ENCODE measurements at places on chromosomes 2 and 18. TPM values are rescaled to one million over a fixed set of nuclear protein-coding genes. Genes with fewer than 3 reads are reported as not detected.
A peak's percentile ranks its signal among the peaks of the same experiment; 100 is the strongest.

DNA sequence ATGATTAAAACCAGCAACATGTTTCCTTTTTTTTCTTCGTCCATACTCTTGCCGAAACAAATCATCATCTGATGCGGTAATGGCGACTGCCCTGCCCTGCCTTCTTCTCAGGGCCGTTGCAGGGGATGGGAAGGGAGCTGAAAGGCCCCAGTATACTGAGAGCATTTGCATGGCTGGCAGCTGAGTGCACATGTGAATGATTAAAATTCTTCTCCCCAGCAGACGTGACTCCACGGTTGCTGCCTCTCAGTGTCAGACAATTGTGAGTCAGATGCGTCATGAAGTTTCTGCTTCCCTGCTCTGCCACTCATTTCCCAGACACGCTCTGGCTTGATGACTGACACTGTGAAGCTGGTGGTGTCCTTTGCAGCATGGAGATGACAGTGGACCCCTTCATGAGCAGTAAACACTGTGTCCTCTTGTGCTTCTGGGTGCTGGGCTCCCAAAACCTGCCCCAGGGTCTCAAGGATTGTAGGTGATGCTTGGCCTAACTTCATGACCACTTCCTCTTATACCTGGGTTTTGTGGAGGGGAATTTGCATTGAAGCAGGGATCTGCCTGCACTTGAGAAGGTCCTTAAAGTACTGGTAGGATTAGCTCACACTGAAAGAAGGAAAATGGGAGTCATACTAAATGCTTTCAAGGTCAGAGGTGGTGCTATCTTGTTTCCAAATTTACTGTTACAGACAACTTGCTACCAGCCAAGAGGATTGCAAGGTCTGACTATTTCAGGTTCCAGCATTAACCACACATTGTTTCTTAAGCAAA, 222.5 kb upstream of the COPS8 start:
- no peak for DNase-seq

The GCG gene
- total RNA-seq, result not detected

DNA sequence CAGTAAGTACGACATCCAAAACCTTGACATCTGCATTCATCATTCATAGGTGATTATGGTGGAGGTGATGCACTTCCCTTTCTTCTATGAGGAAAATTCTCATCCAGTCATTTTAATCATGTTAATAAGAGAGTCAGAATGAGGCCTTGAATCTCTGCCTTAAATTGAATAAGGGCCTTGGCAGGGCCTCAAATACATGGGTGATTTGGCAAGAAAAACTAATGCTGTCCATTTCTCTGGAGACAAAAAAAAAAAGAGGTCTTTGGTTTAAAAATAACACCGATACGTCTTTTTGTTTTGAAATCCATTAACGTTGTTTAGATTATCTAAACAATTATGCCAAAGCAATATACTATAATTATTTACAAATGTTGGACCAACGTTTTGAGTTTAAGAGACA, 8.1 kb downstream of the COLEC12 start:
- DNase-seq, result no peak

The ZAP70 gene
- total RNA-seq, result 283 TPM

The ANKAR gene
- total RNA-seq, result 7.0 TPM

The PLCD4 gene
- 0.10 TPM for total RNA-seq

- DNase-seq, result no peak
These were observed 66.9 kb upstream of the MAP3K20 start for GRCh38 chr2:173008786-173009185.

GRCh38 chr2:28904802-28905457, 10.5 kb downstream of the WDR43 start:
- DNase-seq, result no peak

GRCh38 chr2:6864231-6864754, 1.4 kb downstream of the CMPK2 start:
- no peak for DNase-seq

DNA sequence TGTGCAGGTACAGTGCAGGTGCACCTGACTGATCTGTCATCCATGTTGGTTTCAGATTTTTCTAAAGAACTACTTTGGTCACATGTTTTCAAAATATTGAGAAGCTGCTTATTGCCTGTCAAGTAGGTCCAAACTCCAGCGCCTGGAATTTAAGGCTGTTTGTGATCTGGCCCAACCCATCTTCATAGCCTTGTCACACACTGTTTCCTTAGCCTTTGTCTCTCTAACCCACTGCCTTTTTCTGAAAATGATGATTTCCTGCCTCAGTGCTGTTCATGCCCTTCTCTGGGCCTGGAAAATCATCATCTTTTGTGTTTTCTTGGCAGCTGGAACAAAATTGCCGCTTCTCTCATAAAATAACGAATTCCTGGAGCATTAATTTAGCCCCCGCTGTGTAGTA, 7.2 kb downstream of the LIMS1 start:
- DNase-seq, result no peak

The EFHD1 gene
- 2.7 TPM for total RNA-seq

The ECEL1 gene
- total RNA-seq, result not detected

- no peak for DNase-seq
These were observed 732.9 kb upstream of the VRK2 start for GRCh38 chr2:57313678-57314077.

DNA sequence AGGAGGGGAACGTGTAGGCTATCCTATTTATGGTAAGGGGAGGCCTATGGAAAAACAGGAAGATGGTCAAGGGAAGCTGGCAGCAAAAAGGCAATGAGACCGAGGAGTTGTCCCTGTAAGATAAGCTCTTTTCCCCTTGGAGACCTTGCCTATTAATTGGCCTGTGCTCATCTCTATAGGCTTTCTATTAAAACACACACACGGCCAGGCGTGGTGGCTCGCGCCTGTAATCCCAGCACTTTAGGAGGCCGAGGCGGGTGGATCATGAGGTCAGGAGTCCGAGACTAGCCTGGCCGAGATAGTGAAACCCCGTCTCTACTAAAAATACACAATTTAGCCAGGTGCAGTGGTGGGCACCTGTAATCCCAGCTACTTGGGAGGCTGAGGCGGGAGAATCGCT, 32.1 kb downstream of the EPAS1 start:
- no peak for DNase-seq

GRCh38 chr2:207143215-207144172, 22.3 kb downstream of the KLF7 start:
- DNase-seq, result peak; percentile 75

The KCNS3 gene
- not detected for total RNA-seq

GRCh38 chr18:22935431-22935830, 2.3 kb downstream of the RBBP8 start:
- no peak for DNase-seq

The RUFY4 gene
- total RNA-seq, result 2.1 TPM

DNA sequence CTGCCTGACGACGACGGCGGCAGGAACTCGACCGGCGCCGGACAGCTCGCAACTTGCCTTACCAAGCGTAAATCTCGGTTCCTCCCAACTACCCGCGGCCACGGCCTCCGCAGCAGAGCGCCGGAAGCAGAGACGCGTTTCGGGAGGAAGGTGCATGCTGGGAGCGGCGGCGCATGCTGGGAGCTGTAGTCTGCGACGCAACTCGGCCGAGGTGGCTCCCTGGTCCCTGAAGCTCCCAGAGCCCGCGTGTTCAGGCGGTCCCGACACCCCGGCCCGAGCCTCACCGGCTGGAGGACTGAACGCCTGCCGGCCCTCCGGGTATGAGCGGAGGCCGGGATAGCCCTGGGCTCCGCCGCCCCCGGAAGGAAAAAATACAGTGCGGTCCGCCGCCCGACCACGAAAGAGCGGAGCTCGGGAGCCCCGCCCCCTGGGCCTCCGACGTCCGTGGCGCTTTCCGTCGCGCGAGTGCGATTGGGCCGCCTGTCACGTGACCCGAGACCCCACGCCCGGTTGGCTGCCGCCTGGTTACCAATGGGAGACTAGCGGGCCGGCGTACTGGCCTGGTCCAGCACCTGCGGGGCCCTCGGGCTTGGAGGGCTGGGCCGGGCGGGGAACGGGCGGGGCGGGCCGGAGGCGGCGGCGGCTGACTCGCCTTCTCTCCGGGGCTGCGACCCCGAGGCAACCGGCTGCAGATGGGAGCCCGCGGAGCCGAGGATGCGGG, at the start of gene CAPN10:
TSS of gene CAPN10 (plus strand) at position 537 of the 721 bp plus-strand sequence. CDS start at position 715, 178 bp downstream.
- DNase-seq, result peak; percentile 97

- DNase-seq, result no peak
These were observed 14.6 kb downstream of the MRPL35 start for GRCh38 chr2:86213699-86214502.

The EN1 gene
- total RNA-seq, result not detected

DNA sequence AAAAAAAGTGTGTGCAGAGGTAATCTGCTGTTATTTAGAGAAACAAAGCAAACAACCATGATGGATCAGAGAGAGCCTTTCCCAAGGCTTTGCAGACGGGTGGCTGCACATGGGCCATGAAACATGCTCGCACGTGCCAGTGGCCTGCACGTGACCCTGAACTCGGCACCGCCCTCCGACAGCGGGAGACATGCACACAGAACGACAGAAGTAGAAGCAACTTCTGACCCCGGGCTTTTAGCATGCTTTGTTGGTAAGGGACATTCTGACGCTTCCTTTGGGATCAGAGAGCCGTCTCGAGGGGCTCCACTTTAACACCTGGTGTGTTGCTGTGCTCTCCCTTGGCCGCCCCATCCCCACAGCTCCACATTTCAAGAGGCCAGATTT, 112.5 kb downstream of the KCNF1 start:
- DNase-seq, result no peak

GRCh38 chr2:39264733-39265132, 21.0 kb upstream of the CDKL4 start:
- DNase-seq, result no peak

- DNase-seq, result no peak
These were observed 339.7 kb upstream of the SLC14A2 start for GRCh38 chr18:45275367-45276113.

GRCh38 chr2:240517342-240517741, 40.4 kb downstream of the ANKMY1 start:
- no peak for DNase-seq

- DNase-seq, result no peak
These were observed 1342.7 kb upstream of the PIK3C3 start for GRCh38 chr18:40612356-40612755.

- DNase-seq, result peak; percentile 35
These were observed 295.4 kb downstream of the CELF4 start for GRCh38 chr18:37270038-37270665.

- DNase-seq, result no peak
These were observed 187.7 kb downstream of the EIPR1 start for GRCh38 chr2:3189961-3190360.

DNA sequence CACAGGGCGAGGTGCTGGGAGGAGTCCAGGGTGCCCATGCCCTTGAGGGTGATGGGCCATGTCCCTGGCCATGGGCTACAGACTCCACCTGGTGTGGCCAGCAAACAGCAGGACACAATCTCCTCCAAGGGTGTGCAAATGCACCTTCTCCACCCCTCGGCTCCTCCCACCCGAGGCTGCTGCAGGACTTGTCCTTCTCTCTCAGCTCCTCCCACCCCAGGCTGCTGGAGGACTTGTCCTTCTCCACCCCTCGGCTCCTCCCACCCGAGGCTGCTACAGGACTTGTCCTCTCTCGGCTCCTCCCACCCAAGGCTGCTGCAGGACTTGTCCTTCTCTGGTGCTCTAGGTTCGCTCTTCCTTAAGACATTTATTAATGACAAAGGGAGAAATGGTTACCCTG, 57.3 kb upstream of the SNTG2 start:
- DNase-seq, result no peak

GRCh38 chr2:226620176-226620575, 179.4 kb downstream of the IRS1 start:
- DNase-seq, result no peak

DNA sequence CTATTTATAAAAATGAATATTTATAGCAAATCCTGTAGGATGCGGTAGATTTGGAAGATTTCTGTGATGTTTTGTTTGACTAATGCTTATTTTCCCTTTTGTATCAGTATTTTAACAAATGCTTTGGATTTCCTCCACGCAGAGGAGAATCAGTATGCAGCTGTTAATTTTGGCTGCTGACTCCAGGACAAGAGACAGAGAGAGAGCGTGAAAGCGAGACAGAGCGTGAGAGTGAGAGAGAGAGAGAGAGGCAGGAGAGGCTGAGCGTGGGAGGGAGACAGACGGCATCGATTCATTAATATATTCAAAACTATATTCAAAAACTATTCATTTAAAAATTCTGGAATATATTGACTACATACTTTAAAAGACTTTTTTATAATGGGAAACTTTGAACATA, 62.5 kb downstream of the RRM2 start:
- DNase-seq, result no peak
